ENCODE measurements at places on chromosomes 16 and 17.
A peak's percentile ranks its signal among the peaks of the same experiment; 100 is the strongest.

DNA sequence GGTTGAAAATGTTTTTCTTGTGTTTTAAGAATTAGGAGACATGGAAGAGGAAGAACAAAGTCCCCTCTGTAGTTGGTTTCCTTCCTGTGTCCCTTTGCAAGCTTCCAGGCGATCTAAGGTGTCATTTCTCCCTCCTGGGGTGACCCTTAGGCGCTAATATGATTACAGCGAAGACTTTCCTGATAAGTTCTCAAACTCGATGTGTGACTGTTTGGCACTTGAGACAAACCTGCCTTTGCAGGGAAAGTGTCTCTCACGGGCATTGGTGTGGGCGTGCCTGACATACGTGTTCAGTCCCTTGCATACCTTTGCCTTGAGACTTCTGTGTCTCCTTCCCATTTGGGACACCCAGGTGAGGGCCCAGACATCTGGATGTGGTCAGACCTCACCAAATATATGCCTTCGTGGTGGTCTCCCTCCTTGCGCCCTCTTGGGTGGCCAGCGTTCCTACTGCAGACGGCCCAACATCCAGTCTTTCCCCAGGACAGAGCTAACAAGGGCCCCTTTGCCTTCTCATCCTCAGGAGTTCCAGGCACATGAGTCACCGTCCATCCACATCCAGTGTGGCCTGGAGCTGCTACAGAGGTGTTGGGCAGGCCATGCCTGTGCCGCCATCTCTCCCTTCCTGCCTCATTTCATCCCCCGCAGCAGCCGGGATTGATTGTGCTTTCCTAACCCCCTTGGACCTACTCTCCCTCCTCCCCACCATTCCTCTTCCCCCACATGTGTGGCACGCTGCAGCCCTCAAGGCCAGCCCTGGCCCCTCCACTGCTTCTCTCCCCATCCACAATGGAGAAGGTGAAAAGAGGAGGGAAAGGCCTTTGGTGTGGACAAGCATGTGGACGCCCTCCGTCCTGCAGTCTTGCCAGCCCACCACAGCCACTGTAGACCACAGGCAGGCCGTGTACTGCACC, 3.1 kb upstream of the JPT2 start:
- no peak for DNase-seq

- peak; percentile 59 for DNase-seq
These were observed 99.4 kb downstream of the NPIPB11 start for GRCh38 chr16:29306943-29307597.

DNA sequence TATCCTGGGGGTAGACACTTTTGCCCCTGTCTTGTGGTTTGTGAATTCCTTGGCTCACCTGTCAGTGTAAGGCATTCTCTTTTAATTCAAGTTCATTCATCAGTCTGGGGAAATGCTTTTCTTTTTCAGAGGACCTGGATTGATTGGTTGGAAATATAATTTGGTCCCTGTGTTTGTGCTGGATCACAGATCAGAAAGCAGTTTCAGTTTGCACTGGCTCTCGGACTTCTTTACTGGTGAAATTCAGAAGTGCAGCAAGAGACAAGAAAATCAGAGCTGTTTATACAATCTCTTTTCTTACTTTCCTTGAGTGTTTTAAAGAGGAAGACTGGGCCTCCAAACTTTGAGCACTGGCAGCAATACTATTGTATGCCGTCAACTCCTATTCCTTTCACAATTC, 161.8 kb upstream of the KCNJ16 start:
- no peak for DNase-seq

GRCh38 chr17:48247603-48248002, 140.0 kb downstream of the SNX11 start:
- no peak for DNase-seq

DNA sequence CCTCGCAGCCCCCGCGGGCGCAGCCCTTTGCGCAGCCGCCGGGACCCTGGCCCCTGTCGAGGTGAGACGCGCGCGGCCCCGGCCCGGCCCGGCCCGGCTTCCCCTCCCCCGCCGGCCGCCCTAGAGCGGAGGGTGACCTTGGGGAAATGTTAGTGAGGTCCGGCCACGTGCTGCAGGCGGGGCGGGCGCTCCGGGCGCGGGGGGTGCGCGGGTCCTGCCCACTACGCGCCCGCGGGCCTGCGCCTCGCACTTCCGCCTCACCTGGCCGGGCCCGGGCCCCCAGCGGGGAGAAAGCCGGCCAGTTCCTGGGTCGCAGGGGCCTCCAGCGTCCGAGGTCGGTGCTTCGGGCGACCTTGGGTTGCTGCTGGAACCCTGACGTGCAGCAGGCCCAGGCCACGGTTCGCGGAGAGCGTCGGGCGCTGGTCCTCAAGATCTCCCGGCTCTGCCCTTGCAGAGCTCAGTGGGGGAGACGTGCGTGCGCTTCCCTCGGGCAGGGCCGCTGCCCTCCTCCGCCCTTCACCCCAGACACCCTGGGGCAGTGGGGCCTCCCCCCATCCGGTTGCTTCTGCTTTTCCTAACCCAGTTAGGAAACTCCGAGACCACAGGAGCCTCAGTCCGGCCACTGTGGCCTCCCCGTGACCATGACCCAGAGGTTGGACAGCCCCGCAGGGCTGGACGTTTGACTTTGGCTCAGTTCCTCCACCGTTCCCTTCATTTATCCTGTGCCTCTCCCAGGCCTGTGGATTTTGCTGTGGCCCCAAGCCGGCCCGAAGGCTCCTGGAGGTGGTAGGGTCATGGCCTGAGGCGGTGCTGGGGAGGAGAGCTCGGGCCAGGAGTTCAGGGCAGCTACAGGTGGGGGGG, 791 bp downstream of the MCRIP2 start:
- DNase-seq: peak; percentile 91

DNA sequence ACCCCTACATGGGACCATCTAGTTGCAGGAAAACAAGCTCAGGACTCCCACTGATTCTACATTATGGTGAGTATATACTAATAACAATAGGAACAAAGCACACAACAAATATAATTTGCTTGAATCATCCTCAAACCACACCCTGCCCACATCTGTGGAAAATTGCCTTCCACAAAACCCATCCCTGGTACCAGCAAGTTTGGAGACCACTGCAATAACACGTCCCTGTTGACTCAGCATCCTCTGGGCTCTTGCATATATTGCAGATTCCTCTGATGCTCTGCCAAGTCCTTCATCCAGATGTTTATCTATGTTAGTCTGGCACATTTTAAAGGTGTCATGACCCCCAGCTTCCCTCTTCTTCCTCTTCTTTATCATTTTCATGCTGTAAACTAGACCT, 138.4 kb downstream of the PCTP start:
- no peak for DNase-seq

Data from left lung (tissue), 14 donors.